Smooth muscle cell of trachea (primary cell): ENCODE measurements at places on chromosomes 11 and 22. TPM values are rescaled to one million over a fixed set of nuclear protein-coding genes. Genes with fewer than 3 reads are reported as not detected.

KCNK4 gene
- total RNA-seq, result 0.17 TPM in 1 of 2 replicates, not detected in the other

DSCAML1 gene
- under 0.01 TPM in 1 of 2 replicates, not detected in the other for total RNA-seq

NLRP14 gene
- 0.17 and 0.29 TPM in 2 replicates for total RNA-seq

MRGPRG gene
- not detected in 2 replicates for total RNA-seq

MSANTD4 gene
- 36.9 and 42.5 TPM in 2 replicates for total RNA-seq

INS gene
- total RNA-seq, result not detected in 2 replicates

C11orf86 gene
- not detected in 2 replicates for total RNA-seq

CCDC116 gene
- 0.15 and 0.17 TPM in 2 replicates for total RNA-seq
